Astrocyte (in vitro differentiated cells and primary cell): ENCODE measurements at places on chromosomes 4 and X. TPM values are rescaled to one million over a fixed set of nuclear protein-coding genes. Genes with fewer than 3 reads are reported as not detected.
A peak's percentile ranks its signal among the peaks of the same experiment; 100 is the strongest.

Gene PSAPL1
- not detected in 2 replicates for total RNA-seq

Gene BBS12
- total RNA-seq: 4.5 and 4.7 TPM in 2 replicates

Gene CPZ
- total RNA-seq: 6.3 and 6.8 TPM in 2 replicates

- no peak for DNase-seq
These were observed 29.3 kb upstream of the CXXC4 start for GRCh38 chr4:104524026-104524425.

Gene MORC4
- 26.0 and 29.1 TPM in 2 replicates for total RNA-seq

GRCh38 chr4:134636338-134637051 lies 434.9 kb upstream of the PABPC4L start:
- no peak for DNase-seq

- no peak for DNase-seq
These were observed 60.7 kb upstream of the MXRA5 start for GRCh38 chrX:3407121-3407520.

Gene RHOXF2B
- total RNA-seq: not detected in 2 replicates

GRCh38 chr4:2472187-2472586 lies 3.3 kb downstream of the RNF4 start:
- peak; percentile 21 for DNase-seq

- no peak for DNase-seq
These were observed 9.3 kb downstream of the PTPN13 start for GRCh38 chr4:86603311-86603885.

- DNase-seq: peak; percentile 68
These were observed 210.6 kb downstream of the LDB2 start for GRCh38 chr4:16687845-16688244.
